Mucosa of descending colon (tissue), 3 donors: ENCODE measurements at places on chromosomes 16 and 17. TPM values are rescaled to one million over a fixed set of nuclear protein-coding genes. Genes with fewer than 3 reads are reported as not detected.

The HBA2 gene
- total RNA-seq, result 2.9 TPM

The TP53TG3B gene
- not detected for total RNA-seq

The CDH15 gene
- total RNA-seq, result not detected

GRCh38 chr16:72122916-72123315, 29.3 kb downstream of the DHX38 start:
- no peak for DNase-seq

DNA sequence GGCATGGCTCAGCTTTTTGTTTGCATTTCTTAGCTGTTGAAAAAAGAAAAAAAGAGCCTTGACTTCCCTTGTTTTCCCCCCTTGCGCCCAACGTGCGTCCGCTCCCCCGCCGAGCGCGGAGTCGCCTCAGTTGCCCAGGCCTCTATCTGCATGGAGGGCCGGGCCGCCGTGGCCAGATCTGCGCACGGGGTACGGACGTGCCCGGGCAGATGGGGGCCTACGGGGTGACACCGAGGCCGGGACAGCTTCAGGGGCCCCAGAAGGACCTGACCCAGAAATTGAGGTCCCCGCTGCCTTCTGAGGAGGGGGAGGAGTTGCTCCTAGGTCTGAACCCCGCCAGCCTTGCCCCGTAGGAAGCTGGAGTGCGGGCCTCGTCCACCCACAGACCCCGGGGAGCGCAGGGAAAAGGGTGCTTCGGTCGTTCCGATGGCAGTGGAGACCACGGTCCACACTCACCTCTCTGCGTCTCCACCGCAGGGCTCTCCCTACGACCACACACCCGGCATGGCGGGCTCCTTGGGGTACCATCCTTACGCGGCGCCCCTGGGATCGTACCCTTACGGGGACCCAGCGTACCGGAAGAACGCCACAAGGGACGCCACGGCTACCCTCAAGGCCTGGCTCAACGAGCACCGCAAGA, 1.5 kb downstream of the IRX5 start:
- DNase-seq, result no peak

DNA sequence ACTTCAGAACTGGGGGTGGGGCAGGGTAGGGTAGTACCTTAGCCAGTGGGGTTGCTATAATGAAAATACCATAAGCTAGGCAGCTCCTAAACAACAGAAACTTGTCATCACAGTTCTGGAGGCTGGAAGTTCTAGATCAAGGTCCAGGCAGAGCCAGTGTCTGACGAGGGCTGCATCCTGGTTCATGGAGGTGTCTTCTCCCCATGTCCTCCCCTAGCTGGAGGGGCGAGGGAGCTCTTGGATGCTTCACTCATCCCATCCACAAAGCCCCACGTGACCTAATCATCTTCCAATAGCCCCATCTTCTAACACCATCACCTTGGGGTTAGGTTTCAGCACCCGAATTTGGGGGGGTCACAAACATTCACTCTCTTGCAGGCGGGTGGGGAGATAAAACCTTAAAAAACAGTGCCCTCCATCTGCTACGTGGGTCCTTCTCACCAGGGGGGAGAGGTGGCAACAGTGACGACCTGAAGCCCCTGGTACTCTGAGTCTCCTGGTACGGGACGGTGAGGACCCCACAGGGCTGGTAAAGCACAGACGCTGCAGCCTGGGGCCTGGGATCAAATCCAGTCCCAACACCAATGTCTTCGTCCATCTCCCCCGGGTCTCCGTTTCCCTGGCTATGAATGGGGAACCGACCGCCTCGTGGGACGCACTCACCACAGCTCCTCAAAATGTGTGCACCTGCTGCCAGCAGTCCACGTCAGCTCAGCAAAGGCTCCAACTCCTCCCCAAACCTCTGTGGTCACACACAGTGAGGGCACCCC, 22.8 kb downstream of the RAB40B start:
- peak; percentile 43 for DNase-seq
